ENCODE measurements at places on chromosomes 6 and 20.
A peak's percentile ranks its signal among the peaks of the same experiment; 100 is the strongest.

GRCh38 chr6:156131221-156131903 is 645.8 kb upstream of the ARID1B start:
- DNase-seq, result peak; percentile 65

- DNase-seq, result no peak
Observed at GRCh38 chr20:15863735-15864134, 709.5 kb downstream of the KIF16B start.

GRCh38 chr6:109093732-109094415 is 772 bp downstream of the SESN1 start:
- peak; percentile 11 for DNase-seq

GRCh38 chr20:37389241-37389747 is 43.4 kb downstream of the SRC start:
- DNase-seq, result no peak

GRCh38 chr6:51827580-51827979 is 259.8 kb downstream of the PKHD1 start:
- no peak for DNase-seq

- peak; percentile 31 for DNase-seq
Observed at GRCh38 chr6:143513410-143513809, 1.9 kb upstream of the FUCA2 start.

DNA sequence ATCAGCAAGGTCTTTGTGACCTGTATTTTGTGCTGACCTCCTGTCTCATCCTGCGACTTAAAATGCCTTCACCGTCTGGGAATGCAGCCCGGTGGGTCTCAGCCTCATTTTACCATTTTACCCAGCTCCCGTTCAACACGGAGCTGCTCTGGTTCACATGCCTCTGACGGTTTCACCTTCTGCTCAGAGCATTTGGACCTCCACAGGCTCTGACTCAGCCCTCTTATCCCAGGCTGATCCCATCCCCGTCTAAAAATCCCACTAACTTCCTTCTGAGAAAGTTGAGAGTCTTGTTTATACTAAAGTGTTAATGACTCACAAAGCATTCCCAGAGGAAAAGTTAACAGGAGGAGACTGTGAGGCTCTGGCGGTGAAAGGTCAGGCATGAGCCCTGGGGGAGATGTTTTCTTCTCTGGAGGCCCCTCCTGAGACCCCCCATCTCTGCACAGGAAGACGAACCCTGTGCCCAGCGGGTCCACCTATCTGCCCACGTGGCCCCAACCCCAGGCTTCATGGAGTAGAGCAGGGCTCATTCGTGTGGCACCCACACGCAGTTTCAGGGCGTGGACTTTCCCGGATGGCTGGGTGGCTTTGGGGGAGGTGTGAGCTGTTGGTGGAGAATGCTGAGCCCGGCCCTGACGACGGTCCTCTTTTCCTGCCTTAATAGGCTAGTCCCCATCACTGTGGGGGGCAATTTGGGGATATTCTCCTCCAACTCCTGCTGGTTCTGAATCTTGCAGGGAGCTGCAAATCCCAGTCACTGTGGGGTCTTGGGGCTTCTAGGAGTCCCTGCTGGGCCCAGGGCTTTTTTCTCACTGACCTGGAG is 3.3 kb upstream of the BIRC7 start:
- DNase-seq, result no peak

GRCh38 chr6:43012364-43012763 is 1.4 kb downstream of the MEA1 start:
- no peak for DNase-seq

GRCh38 chr20:19460386-19460785 is 247.9 kb downstream of the SLC24A3 start:
- no peak for DNase-seq

Data from Kasumi-1 (cell line).